ENCODE measurements at places on chromosomes 7 and 10.

DNA sequence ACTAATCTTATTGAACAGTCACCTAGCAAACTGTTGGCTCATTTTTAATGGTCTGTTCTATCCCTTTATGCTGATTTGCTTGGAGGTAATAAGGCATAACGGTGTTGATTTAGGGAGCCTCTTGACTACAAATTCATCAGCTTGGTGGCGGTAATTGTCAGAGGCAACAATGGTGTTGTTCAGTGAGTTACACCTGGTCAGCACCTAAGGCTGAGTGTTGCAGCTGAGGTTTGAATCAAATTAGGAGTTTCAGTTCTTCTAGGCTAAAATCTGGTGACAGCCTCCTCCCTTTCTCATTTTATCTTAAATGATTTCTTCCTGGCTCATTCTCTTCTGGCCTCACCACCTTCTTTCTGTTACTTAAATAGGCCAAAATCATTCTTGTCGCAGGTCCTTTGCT lies 42.3 kb upstream of the SP8 start:
- DNase-seq, result no peak

DNA sequence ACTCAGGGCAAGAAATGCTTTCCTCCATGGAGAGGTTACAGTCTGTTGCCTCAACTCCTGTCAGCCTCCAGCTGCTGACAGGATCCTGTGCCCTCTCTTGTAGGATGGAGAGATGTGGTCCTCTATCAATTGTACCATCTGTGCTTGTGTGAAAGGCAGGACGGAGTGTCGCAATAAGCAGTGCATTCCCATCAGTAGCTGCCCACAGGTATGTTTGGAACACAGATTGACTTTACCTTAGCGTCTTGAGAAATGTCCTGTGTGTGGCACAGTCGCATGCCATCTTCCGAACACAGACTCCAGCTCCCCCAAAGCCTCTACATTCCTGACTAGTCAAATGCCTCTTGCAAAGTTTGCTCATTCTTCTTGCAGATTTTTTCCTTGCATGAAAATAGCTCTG lies 152.6 kb downstream of the BMPER start:
- no peak for DNase-seq

DNA sequence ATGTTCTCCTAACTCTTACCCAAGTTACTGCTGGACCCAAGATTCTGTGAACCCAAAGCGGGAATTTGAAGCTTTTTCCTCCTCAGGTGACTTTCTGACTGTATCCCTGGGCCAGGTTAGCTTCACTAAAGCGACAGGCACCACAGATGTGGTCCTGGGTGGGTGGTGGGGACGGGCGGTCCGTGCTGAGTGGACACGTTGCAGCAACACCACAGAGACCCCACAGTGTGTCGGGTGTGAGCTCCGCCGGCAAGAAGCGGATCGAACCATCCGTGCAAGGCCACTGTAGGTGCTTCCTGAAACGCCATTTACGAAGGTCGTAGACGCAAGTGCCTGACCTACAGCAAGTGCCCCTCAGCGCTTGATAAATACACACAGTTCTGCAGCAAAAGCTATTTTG lies 325.9 kb downstream of the ADARB2 start:
- no peak for DNase-seq

- no peak for DNase-seq
Measured at GRCh38 chr7:90896458-90896857, 300.3 kb downstream of the CDK14 start.

- DNase-seq, result no peak
Measured at GRCh38 chr7:50754241-50754640, 28.5 kb downstream of the GRB10 start.

DNA sequence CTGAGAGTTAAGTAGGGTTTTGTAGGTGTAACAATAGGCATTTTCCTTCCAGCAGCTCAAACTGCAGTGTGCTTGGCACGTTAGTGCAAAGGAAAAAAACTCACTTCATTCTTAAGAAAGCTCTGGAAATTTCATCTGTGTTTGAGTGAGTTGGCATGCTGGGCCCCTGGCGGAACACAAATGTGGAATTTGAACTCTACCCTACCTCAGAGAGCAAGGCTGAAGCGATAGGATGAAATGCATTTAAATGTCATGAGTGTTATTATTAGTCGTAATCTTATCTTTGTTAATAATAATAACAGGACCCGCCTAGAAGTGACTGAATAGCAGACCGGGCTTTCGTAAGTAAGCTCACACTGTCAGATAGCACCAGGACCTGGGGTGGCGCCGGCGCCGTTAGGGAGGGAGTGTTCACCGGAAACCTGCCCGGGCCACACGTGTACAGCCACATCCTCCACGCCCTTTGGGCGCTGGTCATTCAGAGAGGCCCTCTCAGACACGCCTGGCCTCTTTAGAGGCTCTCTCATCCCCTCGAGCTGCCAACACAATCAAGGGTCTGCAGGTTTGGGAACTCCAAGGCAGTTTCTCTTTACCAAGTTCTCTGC lies 63.5 kb downstream of the GRK5 start:
- peak; percentile 86 for DNase-seq

- DNase-seq, result no peak
Measured at GRCh38 chr7:99730238-99730810, 4.7 kb downstream of the CYP3A7 start.

- DNase-seq, result peak; percentile 66
Measured at GRCh38 chr7:41006306-41006995, 696.4 kb downstream of the INHBA start.

DNA sequence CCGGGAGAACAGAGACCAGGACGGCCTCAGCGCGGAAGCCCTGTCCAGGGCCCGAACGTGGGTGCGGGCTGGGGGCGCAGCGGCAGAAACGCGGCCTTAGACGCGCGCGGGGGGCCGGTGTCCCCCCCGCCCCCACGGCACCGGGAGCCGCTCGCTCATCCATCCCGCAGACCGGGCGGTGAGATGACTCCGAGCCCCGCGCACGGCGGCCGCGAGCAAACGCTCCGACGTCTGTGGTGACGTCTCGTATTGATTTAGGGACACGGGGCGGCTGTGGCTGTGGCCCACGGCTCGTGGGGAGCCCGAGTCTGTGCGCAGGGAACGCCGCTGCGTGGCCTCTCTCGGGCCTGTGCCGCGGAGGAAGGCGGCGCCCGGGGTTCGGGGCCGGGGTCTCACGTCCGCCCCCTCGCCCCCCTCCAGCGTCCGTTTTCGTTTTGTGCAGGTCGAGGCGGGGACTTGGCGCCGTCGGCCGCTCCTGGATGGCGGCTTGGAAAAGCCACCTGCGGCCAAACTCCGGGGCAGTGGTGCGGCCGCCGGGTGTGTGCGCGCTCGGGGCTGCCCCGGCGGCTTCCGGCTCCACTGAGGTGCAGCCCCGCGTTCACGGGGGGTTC lies 1.0 kb upstream of the NKX6-2 start:
- DNase-seq, result no peak

- DNase-seq, result no peak
Measured at GRCh38 chr7:157978766-157979165, 608.9 kb downstream of the PTPRN2 start.

DNA sequence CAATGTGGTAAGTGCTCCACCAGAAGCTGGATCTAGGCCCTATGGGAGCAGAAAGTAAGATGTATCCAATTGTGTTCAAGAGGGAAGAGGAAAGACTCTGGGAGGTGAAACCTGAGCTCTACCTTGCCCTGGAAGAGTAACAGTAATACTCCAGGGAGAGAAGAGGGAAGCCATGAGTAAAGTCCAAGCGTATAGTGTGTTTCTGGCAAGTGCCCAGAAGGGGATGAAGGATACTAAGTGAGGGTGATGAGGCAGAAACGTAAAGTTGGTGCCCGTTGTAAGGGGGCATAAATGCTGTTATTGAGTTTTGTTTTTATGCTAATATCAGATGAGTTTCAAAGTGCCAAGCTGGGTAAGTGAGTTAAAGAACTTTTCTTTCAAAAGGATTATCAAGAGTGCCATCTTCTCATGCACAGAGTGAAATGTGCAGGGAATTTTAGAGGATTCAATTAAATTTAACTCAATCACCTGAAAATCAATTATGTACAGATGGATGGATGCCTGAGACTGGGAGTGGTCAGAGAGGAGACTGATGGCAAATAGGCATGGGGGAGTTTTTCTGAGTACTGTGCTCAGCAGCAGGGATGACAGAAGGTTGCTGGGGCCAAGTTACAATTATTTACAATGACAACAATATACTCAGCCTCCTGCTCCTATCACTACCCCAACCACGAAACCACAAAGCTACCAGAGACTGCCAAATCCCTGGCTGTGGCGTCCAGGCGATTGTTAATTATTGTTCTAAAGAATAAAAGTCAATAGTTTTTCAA lies 123.3 kb upstream of the LAMB4 start:
- peak; percentile 53 for DNase-seq

DNA sequence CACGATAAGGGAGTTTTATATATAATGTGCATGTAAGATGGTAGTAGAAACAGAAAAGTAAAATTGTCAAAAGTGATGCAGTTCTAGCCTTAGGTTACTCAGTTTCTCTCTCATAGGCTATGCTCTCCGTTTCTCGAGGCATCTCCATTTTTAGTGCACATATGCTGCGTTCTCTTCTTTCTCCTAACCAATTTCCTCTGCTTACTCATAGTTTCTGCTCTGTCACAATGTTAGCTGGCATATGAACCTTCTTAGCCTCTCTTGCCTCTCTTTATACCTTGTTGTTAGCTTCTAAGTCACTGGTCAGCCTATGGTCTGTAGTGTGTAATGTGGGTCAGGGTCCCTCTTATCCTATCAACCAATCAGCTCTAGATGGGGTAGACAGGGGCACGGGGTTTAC lies 280.6 kb upstream of the ETV1 start:
- no peak for DNase-seq

DNA sequence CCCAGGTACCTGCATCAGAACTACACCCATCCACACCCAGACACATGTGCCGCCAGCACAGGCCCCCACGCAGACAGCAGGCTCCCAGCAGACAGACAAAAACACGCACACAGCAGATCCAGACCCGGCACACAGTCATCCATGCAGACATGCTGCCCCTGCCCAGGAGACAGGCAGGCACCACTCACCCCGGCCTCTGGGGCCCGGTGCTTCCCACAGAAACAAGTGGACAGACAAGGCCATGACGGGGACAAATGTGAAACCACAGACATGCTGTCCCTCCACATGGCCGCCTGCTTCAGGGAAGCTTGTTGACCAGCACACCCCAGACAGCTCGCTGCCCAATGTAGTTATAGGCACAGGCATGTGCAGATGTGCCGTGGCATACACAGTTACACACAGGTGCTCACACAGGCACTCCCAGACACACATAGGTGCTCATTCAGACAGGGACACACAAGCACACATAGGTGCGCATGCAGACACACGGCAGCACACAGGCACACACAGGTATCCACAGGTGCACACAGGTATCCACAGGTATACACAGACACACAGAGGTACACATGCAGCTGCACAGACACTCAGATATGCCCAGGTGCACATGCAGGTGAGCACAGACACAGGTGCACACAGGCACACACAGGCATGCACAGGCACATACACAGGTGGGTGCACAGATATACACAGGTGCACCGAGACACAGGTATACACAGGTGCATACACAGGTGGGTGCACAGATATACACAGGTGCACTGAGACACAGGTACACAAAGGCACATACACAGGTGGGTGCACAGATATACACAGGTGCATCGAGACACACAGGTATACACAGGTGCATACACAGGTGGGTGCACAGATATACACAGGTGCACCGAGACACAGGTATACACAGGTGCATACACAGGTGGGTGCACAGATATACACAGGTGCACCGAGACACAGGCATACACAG lies 10.5 kb upstream of the SCART1 start:
- no peak for DNase-seq

- DNase-seq, result no peak
Measured at GRCh38 chr7:120735791-120736190, 122.2 kb downstream of the TSPAN12 start.

- DNase-seq, result no peak
Measured at GRCh38 chr7:141949021-141949420, 2.2 kb upstream of the CLEC5A start.

GRCh38 chr7:151082141-151083070 lies 887 bp downstream of the TMUB1 start:
- DNase-seq, result peak; percentile 52

DNA sequence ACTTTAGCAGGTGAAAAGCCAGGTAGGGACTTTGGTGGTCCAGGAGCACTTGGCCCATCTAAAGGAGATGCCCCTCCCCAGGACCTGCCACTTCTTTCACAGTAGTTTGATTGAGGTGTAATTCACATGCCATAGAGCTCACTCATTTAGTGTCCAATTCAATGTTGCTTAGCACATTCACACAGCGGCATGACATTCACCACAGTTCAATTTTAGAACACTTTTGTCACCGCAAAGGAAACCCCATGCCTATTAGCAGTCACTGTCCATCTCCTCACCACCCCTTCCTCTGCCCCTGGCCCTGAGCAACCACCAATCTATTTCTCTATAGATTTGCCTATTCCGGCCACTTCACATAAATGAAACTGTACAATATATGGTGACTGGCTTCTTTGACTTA lies 211.6 kb upstream of the ZMIZ1 start:
- DNase-seq, result no peak

GRCh38 chr7:4244635-4245034 lies 437.5 kb upstream of the FOXK1 start:
- DNase-seq, result no peak

DNA sequence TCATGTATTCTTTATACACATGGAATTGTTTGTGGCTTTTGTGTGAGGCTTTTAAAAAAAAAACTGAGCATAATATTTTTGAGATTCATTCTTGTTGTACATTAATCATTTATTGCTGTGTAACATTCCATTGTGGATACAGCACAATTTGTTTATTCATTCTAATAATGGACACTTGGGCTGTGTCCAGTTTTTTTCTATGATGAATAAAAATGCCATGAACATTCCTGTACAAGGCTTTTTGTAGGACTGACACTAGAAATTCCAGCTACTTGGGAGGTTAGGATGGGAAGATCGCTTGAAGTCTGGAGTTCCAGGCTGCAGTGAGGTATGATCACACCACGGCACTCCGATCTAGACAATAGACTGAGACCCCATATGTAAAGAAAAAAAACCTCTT lies 254.3 kb upstream of the CACNA2D1 start:
- DNase-seq, result no peak

DNA sequence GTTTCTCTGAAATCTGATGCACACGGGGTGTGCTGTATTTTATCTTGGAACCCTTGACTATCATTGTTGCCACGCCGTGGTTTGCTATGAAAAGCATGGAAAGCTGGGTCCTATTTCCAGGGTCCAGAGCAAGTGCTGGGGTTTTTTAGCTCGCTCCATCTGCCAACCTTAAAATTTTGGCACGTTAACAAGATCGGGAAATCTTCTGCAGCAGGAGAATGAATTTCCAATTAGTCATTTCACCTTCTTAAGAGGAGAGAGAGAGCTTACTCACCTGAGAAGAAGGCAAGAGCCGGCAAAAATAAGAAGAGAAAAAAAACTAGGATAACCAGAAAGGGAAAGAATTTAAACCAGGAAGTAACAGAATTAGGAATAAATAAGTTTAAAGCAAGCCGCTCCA lies 223.6 kb upstream of the CELF2 start:
- no peak for DNase-seq

All from HT-29 (cell line).